EL (cell line): ENCODE measurements at places on chromosomes 7 and 10.

GRCh38 chr7:30913821-30914515 lies 2.3 kb downstream of the AQP1 start:
- no peak for DNase-seq

DNA sequence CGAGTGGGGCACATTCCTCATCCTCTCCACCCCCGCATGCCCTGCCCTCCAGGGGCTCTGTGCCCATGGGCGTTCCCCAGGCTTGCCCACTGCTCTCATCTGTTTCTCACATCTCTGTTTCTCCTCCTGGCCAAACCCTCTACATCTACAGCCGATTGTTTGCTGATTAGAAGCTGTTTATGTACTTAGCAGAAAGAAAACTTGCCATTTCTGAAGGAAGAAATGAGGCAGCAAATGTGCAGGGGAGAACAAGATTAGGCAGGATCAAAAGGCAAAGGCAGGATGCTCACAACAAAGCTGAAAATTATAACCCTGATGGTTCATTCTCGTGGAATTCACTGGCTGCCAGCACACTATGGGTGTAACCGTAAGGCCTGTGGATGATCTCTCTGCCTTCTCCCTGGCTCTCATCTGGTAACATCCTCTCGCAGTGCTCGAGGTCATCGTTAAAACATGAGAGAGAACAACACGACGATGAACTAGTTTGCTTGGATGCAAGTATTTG lies 111.6 kb upstream of the KLF14 start:
- DNase-seq = peak; percentile 94

DNA sequence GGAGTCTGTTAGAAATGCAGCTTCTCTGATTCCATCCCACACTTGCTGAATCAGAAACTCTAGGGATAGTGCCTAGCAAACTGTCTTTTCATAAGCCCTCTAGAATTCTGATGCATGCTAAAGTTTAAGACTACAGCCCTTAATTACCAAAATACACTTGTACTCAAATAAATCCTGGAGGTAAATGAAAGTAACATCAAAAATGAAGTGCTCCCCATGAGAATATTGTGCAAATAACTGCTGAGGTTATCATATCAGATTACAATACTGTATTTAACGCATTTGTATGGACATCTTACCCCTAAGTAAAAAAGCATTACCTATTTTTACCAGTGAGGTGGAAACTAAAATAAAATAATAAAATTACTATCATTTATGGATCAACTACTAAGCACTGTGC lies 104.7 kb downstream of the CHCHD3 start:
- DNase-seq = no peak

DNA sequence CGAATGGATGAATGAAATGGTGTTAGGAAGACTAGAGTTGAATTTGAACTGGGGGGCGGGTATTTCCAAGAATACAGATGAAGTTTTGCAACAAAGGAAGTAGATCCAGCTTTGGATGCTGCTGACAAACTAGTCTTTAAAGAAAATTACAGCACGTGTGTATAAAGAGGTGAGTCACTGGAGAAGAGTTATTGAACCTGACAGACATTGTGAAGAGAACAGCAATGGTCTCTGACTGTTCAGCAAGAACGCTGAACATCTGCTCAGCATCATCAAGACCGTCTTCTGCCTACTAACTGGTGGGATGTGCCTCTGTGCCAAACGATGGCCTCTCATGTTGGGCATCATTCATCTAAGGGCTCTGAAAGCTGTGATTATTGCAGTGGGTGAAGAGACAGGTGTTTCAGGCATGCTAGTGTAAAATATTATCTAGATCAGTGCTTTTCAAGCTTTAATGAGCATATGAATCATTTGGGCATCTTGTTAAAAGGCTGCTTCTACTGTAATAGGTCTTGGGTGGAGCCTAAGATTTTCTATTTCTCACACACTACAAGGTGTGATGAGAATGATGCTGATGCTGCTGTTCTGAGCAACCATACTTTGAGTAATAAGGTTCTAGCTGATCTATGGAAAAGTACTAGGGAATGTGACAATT lies 291.3 kb downstream of the PTEN start:
- peak; percentile 78 for DNase-seq

DNA sequence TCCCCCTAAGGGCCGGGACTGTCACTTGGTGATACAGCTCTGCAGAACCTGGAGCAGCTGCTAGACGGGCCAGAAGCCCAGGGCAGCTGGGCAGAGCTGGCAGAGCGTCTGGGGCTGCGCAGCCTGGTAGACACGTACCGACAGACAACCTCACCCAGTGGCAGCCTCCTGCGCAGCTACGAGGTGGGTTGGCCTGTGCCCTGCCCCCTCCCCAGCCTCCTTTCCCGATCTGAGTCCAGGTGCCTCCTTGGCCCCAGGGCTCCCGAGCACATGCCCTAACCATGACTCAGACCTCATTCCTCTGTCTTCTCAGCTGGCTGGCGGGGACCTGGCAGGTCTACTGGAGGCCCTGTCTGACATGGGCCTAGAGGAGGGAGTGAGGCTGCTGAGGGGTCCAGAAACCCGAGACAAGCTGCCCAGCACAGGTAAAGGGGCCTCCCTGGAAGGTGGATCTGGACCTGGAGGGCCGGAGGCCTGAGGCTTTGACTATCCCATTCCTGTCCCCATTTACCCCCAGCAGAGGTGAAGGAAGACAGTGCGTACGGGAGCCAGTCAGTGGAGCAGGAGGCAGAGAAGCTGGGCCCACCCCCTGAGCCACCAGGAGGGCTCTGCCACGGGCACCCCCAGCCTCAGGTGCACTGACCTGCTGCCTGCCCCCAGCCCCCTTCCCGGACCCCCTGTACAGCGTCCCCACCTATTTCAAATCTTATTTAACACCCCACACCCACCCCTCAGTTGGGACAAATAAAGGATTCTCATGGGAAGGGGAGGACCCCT lies 6.4 kb downstream of the NFKB2 start:
- peak; percentile 79 for DNase-seq

DNA sequence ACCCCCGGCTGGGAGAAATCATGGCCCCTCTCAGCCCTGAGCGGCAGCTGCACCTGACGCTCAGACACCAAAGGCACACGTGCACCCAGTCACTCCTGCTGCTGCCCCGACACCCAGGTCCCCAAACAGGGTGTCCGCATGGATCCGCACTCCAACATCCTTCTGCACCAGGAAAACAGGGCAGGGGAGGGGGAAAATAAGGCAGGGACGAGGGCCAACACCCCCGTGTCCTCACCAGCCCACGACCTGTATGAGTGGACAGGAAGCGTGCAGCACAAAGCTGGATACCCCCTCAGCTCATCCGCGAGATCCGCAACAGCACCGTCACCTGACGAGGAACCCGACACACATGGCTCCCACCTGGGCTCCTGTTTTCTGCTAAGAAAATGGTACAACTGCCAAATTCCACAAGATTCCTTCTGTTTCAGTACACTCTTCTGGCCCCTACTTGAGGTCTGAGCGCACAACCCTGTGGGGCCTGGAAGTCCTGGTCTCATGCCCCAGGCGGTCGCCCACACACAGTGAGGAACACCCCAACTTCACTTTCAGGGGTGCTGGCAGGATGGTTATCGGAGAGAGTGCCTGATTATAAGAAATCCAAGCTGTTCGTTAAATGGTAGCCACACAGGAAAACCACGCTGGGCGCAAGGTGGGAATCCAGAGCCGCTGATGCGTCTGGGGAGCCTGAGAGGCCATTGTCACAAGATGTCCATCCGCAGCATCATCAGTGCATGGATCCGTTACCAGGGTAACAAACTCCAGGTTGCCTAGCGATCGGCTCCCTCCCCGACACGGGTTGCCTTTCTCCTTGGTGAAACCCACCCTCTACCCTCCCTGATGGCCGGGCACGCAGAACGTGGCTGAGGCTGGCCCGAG lies 63.6 kb downstream of the ZRANB1 start:
- DNase-seq = no peak

DNA sequence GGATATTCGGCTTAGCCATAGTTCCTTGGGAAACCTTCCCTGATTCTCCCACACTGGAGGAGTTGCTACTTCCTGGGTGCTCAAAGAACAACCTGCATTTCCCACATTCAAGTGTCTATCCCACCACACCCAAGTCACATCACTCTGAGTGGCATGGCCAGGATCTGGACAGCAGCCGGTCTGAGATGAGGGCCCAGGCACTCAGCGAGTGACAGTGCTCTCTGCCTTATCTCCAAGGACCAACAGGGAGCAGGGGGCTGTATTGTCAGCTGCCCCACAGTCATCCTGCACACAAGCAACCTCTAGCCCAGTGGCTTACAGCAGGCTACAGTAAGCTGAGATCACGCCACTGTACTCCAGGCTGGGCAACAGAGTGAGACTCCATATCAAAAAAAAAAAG lies 16.1 kb upstream of the SLC18A3 start:
- DNase-seq = no peak

DNA sequence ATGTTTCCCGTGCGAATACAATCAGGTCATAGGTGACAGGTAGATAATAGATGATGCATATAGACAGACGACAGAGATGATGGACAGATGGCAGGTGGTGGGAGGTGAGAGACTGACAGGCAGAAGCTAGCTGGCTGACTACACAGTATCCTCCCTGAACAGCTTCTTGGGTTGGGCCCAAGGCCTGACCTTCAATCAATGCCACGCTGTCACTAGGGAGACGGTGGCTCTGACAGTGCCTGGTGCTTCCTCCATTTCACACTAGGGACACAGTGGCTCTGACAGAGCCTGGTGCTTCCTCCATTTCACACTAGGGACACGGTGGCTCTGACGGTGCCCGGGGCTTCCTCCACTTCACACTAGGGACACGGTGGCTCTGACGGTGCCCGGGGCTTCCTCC lies 200.1 kb downstream of the DIP2C start:
- DNase-seq = no peak

DNA sequence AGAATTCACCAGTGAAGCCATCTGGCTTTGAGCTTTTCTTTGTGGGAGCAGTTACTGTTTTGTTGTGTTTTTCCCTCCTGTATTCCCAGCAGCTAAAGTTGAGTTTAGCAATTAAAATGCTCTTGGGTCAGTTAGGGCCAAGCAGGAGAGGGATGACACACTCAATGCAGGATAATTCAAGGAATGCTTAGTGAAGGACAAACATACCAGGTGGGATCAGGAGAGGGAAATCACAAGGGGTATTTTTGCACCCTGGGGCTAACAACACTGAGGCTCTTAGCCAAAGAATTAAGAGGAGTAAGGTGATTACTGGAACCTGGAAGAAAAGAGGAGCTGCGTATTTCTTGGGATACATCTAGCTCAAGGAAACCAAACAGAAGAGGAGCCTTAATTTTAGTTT lies 82.4 kb upstream of the KCND2 start:
- DNase-seq = no peak

DNA sequence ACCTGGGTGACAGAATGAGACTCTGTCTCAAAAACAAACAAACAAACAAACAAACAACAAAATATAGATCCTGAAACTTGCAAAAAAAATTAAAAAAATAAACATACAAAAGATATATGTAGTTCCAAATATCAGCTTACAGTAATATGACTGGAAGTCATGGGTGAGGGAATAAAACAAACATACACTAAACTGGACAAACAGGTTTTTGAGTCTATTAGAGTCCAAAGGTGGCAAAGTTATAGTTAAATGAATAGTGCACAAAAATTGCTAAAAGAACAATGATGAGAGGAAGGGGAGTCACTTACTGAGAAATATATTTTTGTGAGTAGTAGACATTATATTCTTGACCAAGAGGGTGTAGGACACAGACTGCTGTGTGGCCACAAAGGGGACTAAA lies 16.7 kb upstream of the RSBN1L start:
- DNase-seq = no peak

DNA sequence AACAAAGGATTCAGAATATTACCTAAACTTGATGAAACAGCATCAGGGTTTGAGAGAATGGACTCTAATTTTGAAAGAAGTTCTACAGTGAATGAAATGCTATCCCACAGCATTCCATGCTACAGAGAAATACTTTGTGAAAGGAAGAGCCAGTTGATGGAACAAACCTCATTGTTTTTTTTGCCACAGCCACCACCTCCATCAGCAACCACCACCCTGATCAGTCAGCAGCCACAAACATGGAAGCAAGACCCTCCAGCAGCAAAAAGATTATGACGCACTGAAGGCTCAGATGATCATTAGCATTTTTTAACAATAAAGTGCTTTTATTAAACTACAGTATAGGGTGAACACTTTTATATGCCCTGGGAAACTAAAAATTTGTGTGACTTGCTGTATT lies 98.7 kb downstream of the LRRC4 start:
- DNase-seq = no peak

GRCh38 chr10:90695915-90696676 lies 161.7 kb downstream of the HTR7 start:
- no peak for DNase-seq

- DNase-seq = peak; percentile 24
Observed at GRCh38 chr7:131745390-131746248, 189.2 kb upstream of the PODXL start.

GRCh38 chr7:101902680-101903514 lies 85.5 kb downstream of the CUX1 start:
- DNase-seq = no peak

DNA sequence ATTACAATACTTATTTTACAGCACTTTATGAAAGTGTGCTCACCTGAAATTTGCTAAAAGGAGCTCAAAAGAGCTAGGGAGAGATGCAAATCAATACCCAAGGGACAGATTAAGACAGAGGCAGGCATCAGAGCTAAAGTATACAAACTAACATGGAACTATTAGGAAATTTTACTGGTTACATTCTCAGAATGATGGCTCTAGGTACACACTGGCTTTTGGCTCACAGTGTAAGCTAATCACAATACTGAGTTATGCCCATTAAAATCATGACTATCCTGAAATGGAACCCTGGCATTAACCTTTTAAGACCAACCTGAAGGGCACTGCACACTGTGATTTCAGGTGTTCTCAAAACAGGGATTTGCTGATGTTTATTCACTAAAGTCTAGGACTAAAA lies 98.1 kb downstream of the NT5C2 start:
- DNase-seq = no peak

DNA sequence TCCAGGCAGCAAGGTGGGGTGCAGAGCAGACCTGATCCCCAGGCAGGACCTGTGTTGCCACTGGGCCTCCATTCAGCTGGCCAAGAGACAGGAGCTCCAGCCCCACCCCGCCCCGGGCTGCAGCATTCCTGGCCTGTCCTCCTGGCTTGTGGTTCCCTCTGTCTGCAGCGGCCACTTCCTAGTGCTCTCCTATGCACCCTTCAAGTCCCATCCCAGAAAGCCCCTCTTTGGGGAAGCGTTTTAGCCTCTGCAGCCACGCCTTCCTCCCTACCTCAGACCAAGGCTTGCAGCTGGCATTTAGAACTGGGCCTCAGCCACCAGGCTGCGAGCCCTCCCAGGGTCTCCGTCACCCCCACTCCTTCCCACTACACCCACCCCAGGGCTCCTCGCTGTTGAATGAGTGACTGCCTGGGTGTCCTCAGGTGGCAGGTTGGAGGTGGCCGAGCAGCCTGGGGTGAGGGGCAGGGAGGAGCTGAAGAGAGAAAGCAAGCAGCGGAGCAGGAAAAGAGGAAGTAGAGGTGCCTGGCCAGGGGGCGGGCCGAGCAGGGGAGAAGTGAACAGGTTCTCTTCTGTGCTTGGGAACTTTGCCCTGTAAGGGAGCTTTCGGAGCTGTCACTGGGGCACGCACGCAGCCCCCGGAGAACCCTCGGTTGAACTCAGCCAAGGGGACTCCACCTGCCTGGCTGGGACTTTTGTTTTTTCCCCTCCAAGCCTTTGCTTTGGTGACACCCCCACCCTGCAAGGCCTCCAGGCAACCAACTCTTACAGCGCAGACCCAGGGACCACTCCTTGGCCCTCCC lies 109.1 kb upstream of the TNRC18 start:
- DNase-seq = no peak

GRCh38 chr10:78508955-78509748 lies 475.5 kb downstream of the RPS24 start:
- no peak for DNase-seq
